ENCODE measurements at places on chromosomes 7 and 10.

DNA sequence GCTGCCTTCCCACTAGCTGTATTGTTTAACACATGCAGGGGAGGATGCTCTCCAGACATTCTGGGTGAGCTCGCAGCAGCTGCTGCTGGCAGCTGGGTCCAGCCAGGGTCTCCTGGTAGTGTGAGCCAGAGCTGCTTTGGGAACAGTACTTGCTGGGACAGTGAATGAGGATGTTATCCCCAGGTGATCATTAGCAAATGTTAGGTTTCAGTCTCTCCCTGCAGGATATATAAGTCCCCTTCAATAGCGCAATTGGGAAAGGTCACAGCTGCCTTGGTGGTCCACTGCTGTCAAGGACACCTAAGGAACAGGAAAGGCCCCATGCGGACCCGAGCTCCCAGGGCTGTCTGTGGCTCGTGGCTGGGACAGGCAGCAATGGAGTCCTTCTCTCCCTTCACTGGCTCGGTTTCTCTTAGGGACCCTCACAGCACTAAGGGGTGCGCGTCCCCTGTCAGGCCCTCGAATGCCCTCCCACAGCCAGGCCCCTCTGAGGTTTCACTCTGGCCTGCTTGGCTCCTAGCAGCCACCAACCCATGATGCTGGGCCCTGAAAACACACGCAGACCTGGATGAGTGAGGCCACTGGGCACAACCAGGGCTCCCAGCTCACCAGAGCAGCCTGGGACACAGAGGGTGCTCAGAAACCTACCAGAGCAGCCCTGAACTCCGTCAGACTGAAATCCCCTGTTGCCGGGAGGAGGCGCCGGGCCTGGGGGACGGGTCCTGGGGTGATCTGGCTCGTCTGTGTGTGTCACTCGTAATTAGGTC is 173.0 kb upstream of the LANCL2 start:
- DNase-seq, result no peak

DNA sequence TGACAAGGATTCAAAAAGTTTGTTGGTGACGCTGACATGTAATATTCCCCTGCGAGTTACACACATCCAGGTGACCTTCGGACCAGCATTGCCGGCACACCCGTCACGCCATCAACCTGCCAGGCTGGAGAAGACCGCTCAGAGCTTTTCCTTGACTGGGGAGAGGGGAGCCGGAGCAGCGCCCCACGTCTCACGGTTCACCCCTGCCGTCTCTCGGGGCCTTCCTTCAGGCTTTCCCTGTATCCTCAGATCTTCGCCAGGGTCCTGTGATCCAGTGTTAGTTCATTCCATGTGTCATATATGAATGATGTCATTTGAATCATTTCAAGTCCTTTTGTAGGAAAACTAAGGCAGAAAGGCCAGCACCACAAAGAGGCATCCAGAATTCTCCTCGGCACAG is 127.8 kb downstream of the MGMT start:
- no peak for DNase-seq

- no peak for DNase-seq
These were observed 29.5 kb downstream of the ZCCHC24 start for GRCh38 chr10:79415736-79416577.

DNA sequence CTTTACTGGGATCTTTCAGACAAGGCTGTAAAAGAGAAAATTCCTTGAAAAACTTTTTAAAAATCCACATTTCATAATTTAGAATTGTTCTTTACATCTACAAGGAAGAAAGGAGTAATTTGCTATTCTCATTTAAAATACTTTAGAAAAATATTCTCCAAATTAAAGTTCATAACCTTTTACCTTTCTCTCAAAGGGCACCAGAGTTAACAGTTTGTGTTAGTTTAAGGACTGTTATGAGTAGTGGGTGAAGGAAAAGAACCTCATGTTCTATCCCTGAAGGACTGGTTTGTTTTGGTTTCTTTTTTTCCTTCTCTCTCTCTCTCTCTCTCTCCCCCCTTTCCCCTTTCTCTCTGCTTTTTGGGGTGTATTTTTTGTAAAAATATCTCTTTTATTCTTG is 4.1 kb downstream of the AGMO start:
- no peak for DNase-seq

DNA sequence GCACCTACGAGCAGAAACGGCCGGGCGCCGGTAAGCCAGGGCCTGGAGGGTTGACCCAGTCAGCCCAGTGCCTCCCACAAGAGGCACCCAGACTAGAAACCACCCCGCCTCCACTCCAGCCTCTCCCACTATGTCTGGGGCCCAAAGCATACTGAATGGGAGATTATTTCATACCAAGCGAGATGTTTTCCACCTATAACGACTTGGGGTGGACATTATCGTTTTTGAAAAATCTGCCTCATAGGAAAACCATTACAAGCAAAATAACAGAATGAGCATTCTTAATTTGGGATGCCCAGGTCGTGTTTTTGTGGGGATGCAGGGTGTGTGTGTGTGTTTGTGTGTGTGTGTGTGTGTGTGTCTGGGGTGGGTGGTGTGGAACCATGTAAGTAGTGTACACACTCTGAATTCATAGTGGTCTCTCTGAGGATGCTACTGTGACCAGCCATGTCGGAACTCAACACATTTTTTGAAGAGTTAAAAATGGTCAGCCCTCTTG is 1.6 kb downstream of the HOXA6 start:
- no peak for DNase-seq

- no peak for DNase-seq
These were observed 117.9 kb downstream of the SLIT1 start for GRCh38 chr10:97067716-97068391.

DNA sequence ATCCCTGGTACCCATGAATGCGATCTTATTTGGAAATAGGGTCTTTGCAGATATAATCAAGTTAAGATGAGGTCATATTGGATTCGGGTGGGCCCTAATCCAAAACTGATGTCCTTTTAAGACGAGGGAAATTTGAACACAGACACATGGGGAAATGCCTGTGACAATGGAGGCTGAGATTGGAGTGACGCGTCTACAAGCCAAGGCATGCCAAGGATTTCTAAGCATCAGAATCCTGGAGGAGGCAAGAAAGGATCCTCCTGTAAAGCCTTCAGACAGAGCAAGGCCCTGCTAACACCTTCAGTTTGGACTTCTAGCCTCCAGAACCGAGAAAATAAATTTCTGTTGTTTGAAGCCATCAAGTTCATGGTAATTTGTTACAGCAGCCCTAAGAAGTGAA is 18.5 kb downstream of the PARP12 start:
- no peak for DNase-seq

GRCh38 chr10:28470873-28471651 is 61.9 kb upstream of the WAC start:
- DNase-seq, result no peak

DNA sequence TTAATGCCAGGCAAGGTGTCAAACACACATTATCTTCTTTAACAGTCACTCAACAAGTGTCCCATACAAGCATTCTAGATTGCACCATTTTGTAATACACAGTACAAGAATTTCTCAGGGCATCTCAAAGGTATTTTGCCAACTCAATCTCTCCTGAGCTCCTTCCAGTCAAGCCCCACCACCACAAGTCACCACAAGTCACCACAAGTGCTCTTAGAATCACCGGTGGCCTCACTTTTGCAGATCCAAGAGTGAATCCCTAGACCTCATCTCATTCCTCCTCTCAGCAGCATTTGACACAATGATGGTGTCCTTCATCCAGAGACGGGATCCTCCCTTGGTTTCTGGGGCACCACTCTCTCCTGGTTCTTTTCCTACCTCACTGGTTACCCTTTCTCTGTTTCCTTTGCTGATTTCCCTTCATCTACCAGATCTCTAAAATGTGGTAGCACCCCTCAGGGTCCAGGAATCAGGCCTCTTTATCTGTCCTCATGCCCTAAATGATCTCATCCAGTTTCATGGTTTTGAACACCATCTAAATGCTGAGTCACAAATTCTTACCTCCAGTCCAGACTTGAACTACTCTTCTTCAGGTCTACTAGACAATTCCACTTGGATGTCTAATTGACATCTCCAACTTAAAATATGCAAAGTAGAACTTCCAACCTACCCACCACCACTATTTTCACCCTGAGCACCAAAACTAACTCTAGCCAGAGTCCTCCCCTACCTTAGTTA is 26.9 kb downstream of the VPS41 start:
- no peak for DNase-seq

GRCh38 chr10:34008656-34009055 is 674.2 kb upstream of the NRP1 start:
- no peak for DNase-seq

GRCh38 chr10:71927776-71928592 is 36.2 kb upstream of the CHST3 start:
- no peak for DNase-seq

DNA sequence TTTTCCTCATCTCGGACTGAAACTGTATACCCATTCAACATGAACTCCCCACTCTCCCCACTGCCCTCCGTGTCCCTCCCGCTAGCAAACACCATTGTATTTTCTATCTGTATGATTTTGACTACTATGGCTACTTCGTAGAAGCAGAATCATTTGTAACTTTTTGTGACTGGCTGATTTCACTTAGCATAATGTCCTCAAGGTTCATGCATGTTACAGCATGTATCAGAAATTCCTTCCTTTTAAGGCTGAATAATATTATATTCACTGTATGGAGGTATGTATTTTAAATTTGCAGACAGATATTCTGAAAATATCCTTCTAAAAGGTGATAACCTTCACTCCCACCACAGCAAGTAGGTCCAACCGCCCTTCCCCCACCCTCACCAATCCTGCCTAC is 42.9 kb upstream of the MMD2 start:
- DNase-seq, result no peak

- DNase-seq, result no peak
These were observed 763.2 kb upstream of the LRRTM3 start for GRCh38 chr10:66162560-66163143.

GRCh38 chr7:140696024-140696679 is 356 bp upstream of the NDUFB2 start:
- peak; percentile 88 for DNase-seq

GRCh38 chr7:94649450-94649849 is 6.5 kb downstream of the SGCE start:
- no peak for DNase-seq

GRCh38 chr7:67692425-67692824 is 695.8 kb downstream of the TYW1 start:
- DNase-seq, result no peak

DNA sequence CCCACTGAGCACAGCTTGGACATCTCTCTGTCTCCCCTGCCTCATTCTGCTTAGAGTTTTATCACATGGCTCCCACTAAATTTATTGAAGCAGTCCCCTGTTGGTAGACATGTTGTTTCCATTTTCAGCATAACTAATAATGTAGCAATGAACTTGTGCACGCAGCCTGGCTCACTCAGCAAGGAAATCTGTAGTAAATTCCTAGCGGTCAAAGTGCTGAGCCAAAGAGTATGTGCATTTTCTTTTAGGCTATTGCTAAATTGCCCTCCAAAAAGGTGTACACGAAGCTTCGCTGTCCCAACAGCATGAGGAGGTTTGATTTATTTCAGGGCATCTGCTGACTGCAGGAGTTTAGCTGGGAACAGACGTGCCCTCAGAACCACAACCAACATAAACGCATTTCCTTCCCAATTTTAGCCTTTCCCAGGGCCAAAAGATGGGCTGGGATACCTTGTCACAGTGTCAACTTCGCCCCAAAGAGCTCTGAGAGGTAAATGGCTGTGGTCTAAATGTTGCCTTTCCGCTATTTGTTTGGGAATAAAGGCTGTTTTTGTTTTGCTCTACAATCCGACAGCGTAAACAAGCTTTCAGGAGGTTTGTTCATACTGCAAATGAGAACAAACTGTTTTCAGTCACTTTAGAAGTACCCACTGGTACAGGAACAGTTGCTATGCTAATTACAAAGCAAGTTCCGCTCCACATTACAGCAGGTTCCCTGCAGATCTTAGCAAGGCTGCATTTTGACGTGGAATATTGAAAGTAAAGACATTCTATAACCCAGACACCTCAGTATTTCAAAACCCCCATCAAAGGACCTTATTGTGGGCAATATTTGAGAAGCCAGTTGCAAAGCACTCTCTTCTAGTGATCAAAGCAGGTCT is 16.8 kb downstream of the VSIR start:
- no peak for DNase-seq

GRCh38 chr10:10498781-10499180 is 518.9 kb upstream of the CELF2 start:
- DNase-seq, result no peak

DNA sequence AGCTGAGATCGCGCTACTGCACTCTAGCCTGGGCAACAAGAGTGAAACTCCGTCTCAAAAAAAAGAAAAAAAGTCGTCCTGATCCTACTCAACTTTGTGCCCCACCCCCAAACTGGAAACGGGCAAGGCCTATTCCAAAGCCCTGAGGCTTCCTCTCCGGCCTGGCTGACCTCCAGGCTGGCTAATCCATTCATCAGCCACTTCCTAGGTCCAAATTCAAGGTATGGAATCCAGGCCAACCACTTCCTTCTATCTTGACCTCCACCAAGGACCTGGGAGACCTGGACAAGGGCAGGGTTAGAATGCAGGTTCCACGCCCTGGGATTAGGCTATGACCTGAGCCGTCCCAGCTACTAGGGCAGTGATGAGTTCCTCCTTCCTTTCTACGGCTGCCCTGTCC is 20.4 kb upstream of the EIF4H start:
- DNase-seq, result no peak

DNA sequence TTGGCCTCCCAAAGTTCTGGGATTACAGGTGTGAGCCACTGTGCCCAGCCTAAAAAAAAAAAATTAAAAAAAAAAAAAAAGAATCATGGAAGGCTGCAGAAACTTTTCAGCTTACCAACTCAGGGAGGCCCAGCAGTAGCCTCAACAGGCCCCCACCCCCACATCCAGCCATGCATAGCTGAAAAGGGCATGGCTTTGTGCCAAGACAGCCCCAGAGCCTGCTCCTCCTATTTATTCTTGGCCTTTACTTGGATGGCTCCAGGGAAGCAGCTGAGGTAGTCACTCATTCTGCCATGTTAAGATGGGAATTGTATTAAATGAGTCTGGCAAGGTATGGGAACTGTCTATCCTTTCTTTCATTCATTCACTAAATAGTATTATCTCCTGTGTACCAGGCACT is 13.7 kb upstream of the CNNM2 start:
- no peak for DNase-seq

- no peak for DNase-seq
These were observed 8.3 kb upstream of the WASL start for GRCh38 chr7:123757095-123757494.

GRCh38 chr7:83691095-83691494 is 42.2 kb upstream of the SEMA3E start:
- no peak for DNase-seq

- no peak for DNase-seq
These were observed 420 bp upstream of the KLHL7 start for GRCh38 chr7:23105086-23105643.

GRCh38 chr10:33365871-33366411 is 31.5 kb upstream of the NRP1 start:
- no peak for DNase-seq

DNA sequence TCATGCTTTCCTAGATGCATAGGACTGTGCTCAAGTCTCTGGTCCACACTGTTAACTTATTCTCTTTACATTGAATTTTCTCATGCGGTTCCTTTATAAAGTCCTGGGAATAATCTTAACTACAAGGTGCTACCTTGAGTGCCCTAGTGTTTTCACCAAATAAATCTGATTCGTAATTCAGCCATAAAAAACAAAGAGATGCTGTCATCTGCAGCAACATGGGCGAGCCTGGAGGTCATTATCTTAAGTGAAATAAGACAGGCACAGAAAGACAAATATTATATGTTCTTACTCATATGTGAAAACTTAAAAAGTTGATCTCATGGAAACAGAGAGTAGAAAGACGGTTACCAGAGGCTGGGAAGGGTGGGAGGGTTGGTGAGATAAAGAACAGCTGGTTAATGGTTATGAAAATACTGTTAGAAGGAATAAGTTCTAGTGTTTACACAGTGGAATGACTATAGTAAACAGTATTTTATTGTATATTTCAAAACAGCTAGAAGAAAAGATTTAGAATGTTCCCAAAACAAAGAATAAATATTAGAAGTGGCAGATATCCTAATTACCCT is 38.3 kb downstream of the NT5C3A start:
- DNase-seq, result no peak

All from activated CD4-positive, CD25-positive, alpha-beta regulatory T cell (primary cell).